ENCODE measurements at places on chromosomes 5 and 9.

GRCh38 chr5:136776022-136776927 lies 410.9 kb upstream of the TRPC7 start:
- DNase-seq, result no peak

DNA sequence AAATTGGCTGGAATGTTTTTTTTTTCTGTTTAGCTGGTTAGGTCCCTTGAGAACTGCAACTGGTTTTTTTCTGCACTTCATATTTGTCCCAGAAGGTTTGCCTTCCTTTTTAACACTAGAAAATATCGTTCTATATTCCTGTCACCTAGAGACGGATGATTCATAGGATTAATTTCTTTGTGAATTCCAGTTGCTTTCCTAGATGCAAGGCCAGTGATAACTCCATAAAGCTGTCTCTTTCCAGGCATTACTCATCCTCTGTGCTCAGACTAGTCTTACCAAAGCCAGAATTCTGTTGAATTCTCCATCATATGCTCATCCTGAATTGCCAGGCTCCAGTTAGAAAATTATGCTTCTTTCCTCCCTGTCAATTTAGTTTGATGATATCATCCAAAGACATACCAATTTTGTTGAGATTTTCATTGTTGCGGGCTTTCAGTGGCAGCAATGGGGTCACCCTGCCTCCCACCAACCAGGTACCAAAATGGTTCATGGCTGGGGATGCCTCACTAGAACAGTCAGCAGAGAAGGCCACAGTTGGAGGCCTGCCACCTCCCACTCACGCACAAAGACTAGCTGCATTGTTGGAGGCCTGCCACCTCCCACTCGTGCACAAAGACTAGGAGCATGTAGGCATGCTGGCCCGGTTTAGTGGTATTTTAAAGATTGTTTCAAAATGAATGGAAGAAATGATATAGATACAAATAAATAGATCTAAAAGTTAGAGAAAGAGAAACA lies 8.5 kb downstream of the BAAT start:
- no peak for DNase-seq

GRCh38 chr5:180328296-180329137 lies 24.6 kb downstream of the GFPT2 start:
- no peak for DNase-seq

DNA sequence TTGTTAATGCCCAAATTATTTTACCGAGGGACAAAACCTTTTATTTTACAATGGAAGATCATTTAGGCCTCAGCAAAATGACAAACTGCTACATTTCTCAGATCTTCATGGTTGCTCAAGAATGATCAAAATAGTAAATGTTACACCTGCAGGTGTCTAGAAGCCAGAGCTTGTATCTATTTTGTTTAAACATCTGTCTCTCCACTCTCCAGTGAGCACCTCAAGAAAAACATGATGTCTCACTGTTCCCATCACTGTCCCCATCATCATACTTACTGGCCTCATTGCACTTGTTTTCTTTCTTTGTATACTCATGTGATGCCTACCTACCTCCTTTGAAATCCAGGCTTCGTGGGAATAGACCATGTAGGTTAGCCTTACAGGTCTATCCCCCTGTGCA lies 149.6 kb downstream of the TTLL11 start:
- DNase-seq, result no peak

DNA sequence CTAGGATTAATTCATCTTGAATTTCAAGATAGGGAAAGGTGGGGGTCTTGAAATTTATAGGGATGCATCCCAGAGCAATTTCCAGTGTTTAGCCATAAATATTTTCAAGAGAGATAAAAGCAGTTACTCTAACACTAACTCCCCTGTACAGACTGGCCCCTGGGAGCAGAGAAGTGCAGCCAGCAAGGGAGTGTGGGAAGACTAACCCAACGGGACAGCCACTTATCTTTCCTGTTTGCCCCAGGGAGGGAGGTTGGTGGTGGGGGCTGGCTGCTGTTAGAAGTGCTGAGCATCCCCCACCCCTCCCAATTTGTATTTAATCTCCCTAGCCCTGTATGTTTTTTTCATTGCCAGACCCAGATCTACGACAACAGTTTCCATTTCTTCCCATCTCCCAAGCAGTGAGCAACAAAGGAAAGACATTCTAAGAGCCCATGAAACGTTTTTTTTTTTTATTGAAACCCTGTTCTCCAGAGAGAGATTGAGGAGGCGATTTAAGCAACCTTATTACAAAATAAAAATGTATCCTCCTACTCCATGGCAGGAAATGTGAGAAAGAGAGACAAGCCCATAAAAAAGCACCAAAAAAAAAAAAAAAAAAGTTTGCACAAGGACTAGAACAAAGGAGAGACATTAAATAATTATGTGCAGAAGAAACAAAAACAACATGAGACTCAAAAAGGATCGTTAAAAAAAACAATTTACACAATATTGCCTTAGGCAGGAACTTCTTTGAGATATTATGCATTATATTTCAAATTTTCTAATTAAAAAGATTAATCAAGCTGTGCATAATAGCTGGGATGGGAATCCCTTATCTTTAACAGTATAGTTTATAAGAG lies 343.4 kb downstream of the ARHGEF28 start:
- DNase-seq, result no peak

DNA sequence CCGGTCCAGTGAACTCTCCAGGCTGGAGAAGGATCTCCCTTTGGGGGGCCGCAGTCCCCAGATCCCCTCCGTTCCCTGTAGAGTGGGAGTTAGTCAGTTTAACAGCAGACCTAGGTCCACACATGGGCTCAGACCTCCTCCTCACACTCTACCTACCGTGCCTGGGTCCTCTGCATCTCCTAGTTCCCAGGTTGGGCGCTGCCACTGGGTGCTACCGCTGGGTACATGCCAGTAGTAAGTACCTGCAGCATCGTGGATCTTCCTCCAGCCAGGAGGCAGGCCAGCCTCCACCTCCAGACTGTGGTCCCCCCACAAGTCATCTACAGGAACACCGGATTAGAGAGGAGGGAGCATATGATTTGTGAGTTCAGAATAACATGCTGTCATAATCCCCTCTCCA lies 802 bp downstream of the APBB3 start:
- no peak for DNase-seq

GRCh38 chr9:69746859-69747560 lies 12.8 kb downstream of the PTAR1 start:
- no peak for DNase-seq

GRCh38 chr9:16417161-16417560 lies 453.3 kb downstream of the BNC2 start:
- DNase-seq, result peak; percentile 80

DNA sequence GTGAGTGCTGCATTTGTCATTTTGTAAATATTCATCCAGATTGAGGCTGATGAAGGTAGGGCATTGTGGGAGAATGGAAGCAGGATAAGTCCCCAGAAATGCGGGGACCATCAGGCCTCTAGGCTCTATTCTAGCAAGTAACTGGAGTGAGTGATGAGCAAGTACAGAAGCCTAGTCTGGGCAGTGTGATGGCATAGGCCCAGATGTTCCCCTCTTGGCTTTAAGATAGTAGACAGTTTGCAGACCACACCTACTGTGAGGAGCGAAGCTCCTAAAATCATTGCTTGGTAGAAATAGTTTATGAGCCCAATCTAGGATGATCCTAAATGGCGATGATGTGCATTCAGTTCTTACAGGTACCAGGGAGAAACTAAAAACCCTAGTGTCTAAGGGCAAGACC lies 24.3 kb downstream of the NDFIP1 start:
- DNase-seq, result no peak

DNA sequence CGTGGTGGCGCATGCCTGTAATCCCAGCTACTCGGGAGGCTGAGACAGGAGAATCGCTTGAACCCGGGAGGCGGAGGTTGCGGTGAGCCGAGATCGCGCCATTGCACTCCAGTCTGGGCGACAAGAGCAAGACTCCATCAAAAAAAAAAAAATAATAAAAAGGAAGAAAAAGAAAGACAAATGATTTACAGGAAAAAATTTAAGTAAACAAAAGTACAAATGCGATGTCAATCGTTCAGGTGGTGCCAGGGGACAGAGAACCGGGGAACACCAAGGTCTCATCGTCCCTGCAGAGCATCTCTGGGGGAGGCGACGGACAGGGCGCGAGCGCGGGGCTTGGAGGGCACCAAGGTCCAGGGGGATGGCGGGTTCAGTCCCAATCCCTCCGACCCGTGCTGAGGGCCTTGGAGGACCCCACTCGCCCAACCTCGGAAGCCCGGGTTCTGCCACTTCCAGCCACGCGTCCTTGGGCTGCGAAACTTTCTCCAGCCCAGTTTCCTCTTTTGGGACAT lies 607 bp upstream of the HNRNPAB start:
- DNase-seq, result no peak

DNA sequence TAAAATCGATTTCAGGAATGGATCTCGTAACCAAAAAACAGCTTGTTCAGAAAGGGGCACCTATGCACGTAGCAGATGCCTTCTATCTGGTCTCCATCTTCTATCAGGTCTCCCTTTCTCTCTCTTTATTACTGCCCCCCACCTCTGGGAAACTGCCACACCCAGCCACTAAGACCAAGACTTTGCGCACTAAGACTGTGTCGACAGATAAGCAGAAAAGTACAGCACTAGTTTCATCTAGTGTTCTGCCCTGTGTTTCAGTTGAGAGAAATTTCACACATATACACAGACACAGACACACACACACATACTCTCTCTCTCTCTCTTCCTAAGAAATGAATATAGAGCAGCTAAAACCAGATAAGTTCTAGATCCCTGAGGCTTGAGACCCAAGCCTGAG lies 210.1 kb upstream of the MAP3K1 start:
- no peak for DNase-seq

- no peak for DNase-seq
Measured at GRCh38 chr5:27474047-27474309, 435.6 kb upstream of the CDH9 start.

- peak; percentile 22 for DNase-seq
Measured at GRCh38 chr9:5714501-5715401, 85.8 kb downstream of the RIC1 start.

- no peak for DNase-seq
Measured at GRCh38 chr9:93577975-93578682, 1.7 kb downstream of the PHF2 start.

GRCh38 chr5:100464418-100464817 lies 70.8 kb upstream of the FAM174A start:
- DNase-seq, result peak; percentile 10

- DNase-seq, result no peak
Measured at GRCh38 chr5:158807-159447, 32.4 kb upstream of the LRRC14B start.

DNA sequence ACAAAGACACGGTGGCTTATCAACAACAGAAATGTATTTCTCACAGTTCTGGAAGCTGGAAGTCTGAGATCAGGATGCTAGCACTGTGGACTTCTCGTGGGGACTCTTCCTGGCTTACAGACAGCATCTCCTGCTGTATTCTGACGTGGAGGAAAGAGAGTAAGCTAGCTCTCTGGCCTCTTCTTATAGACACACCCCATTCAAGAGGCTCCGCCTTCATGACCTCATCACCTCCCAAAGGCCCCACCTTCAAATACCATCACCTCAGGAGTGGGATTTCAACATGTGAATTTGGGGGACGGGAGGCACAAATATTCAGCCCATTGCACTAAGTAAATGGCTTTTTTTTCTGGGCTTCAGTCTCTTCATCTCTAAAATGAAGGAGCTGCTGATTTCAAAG lies 27.6 kb downstream of the KCNMB1 start:
- DNase-seq, result no peak

DNA sequence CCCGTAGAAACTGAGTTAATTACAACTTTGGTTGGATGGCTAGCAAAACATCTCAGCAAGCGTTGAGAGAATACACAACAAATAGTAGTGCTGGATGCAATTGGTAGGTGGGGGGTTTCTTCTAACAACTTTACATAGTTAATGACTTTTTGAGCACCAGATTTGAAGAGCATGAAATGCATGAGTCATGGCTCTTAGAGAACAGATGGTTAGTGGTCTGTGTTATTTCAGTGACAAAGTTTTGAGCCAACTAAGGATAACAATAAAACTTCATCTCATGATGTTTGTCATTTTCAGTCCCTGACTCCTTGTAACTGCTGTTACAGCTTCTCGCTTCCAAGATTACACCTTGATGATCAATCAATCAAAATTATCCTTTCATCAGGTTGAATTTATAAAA lies 399.0 kb upstream of the BRINP1 start:
- no peak for DNase-seq

DNA sequence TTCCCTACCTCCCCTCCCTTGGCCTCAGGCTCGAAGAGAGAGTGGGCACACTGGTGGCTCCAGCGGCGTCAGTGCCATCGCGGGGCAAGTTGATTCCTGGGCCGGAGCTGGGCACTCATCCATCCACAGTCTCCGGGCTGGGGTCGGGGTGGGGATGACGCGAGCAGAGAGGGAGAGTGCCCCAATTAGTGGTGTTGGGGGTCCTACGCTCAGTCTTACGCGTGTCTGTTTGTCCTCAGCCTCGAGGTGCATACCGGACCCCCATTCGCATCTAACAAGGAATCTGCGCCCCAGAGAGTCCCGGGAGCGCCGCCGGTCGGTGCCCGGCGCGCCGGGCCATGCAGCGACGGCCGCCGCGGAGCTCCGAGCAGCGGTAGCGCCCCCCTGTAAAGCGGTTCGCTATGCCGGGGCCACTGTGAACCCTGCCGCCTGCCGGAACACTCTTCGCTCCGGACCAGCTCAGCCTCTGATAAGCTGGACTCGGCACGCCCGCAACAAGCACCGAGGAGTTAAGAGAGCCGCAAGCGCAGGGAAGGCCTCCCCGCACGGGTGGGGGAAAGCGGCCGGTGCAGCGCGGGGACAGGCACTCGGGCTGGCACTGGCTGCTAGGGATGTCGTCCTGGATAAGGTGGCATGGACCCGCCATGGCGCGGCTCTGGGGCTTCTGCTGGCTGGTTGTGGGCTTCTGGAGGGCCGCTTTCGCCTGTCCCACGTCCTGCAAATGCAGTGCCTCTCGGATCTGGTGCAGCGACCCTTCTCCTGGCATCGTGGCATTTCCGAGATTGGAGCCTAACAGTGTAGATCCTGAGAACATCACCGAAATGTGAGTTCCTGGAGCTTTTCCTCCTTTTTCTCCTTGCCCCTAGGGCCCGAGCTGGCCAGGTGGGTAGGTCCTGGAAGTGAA lies 861 bp downstream of the NTRK2 start:
- DNase-seq, result no peak

DNA sequence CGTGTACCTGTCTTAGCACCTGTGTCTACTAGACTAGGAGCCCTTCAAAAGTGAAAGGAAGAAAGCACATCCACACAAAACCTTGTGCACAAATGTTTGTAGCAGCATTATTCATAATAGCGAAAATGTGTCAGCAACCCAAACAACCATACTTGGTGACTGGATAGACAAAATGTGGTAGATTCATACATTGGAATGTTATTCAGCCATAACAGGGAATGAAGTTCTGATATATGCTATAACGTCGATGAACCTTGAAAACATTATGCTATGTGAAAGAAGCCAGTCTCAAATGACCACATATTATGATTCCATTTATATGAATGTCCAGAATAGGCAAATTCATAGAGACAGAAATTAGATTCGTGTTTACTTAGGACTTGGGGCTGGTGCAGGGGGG lies 57.8 kb upstream of the LARP1 start:
- no peak for DNase-seq

- DNase-seq, result peak; percentile 69
Measured at GRCh38 chr5:54985301-54986268, at the start of gene ESM1. Gene ESM1, minus strand, starts transcription at chr5:54985593. Its CDS starts 76 bp downstream, at chr5:54985517.

GRCh38 chr9:107636571-107637381 lies 147.2 kb upstream of the KLF4 start:
- no peak for DNase-seq

DNA sequence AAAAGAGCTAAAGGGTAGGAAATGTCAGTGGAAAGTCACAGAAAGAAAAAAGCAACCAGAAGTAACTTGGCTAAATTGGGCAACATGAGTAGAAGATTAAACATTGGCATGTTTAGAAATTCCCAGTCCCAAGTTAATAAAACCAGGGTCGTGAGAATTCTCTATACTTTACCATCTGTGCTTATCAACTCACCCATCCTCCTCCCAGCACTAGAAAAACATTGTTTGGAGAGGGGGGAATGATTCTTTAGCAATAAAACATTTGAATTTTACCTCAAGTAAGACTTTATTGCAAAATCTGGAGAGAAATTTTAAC lies 79.6 kb downstream of the PRKACG start:
- no peak for DNase-seq

Measured in brain pericyte (primary cell).